Regular cardiac myocyte (primary cell): ENCODE measurements at places on chromosomes 12 and 14. TPM values are rescaled to one million over a fixed set of nuclear protein-coding genes. Genes with fewer than 3 reads are reported as not detected.

PRPH gene
- under 0.01 and 0.85 TPM in 2 replicates for total RNA-seq

TAS2R10 gene
- under 0.01 and 0.19 TPM in 2 replicates for total RNA-seq

SLC24A4 gene
- total RNA-seq: not detected in 2 replicates

DDX51 gene
- total RNA-seq: 5.4 and 8.6 TPM in 2 replicates

CYP27B1 gene
- total RNA-seq: 0.19 and 1.1 TPM in 2 replicates

ARHGEF40 gene
- total RNA-seq: 30.3 and 43.7 TPM in 2 replicates

KRT79 gene
- total RNA-seq: under 0.01 TPM in 1 of 2 replicates, not detected in the other

FAIM2 gene
- 0.77 and 1.7 TPM in 2 replicates for total RNA-seq
